NCI-H2081 treated with DMSO at 0.1 percent for 48 hours (cell line): ENCODE measurements at places on chromosomes 11 and 22.

DNA sequence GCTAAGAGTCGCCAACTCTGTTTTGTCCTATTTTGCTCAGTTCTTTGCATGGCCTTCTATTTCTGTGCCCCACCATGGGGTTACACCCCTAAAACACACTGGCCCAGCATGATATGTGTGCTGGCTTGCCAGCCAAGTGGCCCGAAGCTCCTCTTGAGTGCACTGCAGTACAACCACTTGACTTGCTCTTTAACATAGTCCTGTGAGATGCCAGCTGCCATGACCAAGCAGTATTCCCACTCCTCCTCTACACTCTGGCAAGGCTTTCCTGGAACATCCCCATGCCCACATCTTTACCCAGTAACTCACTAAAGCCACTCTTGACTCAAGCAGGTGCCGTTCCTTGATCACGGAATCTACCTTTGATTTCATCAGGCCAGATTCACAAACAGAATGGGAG, 102.9 kb upstream of the GAL start:
- no peak for DNase-seq

- DNase-seq: no peak
Measured at GRCh38 chr11:71933141-71933933, 4.5 kb downstream of the RNF121 start.

DNA sequence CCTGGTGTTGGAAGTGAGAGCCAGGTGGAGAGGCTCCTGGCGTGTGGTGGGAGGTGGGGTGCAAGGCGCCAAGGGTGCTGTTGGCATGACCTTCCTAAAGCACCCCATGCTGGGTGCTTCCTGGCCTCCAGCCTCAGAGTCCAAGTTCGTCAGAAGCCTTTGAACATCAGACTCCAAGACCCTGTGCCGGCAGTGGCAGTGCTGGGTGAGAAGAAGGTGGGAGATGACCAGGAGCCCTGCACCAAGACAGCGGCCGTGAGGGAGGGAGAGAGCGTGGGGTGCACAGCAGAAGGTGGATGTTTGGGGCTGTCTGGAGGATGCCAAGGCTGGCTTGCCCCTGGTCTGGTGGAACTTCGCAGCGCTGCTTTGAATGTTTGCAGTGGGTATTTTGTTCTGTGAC, 29.7 kb upstream of the PARVB start:
- no peak for DNase-seq

DNA sequence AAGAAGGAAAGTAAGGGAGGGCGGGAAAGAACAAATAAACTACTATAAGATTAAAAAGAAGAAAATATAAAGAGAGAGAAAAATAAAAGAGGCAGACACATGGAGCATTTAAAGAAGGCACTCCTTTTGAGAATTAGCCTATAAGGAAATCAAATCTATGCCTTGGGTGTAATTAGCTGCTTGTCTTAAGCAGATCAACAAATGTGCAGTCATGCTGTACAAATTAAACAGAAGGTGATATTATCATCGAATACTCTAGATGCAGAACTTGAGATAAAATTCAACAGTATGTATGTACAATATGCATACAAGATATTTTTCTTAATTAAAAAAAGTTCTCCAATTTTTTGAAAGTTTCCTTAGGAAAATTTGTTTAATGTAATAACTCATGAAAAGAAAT, 623.0 kb upstream of the CHORDC1 start:
- no peak for DNase-seq

- DNase-seq: no peak
Measured at GRCh38 chr11:11640152-11640551, 18.3 kb upstream of the GALNT18 start.

DNA sequence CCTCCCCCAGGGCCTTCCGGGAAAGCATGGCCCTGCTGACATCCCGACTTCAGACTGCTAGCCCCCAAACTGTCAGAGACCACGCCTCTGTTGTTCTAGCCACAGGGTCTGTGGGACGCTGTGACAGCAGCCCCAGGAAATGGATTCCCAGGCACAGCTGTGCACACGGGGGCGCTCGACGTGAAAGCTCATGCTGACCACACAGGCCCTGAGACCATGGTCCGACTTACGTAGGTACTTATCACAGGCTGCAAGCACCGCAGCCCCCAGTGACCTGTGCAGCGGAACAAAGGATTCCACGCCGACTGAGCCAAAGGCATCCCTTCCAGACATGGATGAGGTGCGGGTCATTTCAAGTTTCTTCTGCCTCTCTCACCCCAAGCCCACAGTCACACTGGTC, 150.6 kb downstream of the CTTN start:
- no peak for DNase-seq

DNA sequence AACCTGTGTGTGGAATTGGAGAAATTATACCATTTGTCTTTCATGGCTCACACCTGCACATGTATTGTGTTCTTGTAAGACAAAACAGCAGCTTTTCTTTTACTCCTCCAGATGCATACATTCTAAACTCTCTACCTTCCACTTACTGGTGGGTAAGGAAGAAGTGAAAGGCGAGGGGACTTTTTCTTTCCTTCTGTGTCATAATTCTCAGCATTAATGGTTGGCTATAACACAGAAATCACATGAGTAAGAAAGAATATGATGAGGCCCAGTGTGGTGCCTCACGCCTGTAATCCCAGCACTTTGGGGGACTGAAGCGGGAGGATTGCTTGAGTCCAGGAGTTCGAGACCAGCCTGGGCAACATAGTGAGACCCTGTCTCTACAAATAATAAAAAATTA, 57.8 kb upstream of the SHANK2 start:
- DNase-seq: no peak

- DNase-seq: no peak
Measured at GRCh38 chr11:97732011-97732632, 1288.6 kb upstream of the CNTN5 start.

GRCh38 chr22:45608763-45609180, 62.9 kb upstream of the ATXN10 start:
- no peak for DNase-seq
